SJSA1 (cell line): ENCODE measurements at places on chromosomes 11 and 22. TPM values are rescaled to one million over a fixed set of nuclear protein-coding genes. Genes with fewer than 3 reads are reported as not detected.

GRCh38 chr11:103682318-103683184, 353.9 kb upstream of the DDI1 start:
- no peaks in the 10 kb centered on the region for H3K4me1 ChIP-seq
- no peaks in the 10 kb centered on the region for H3K27me3 ChIP-seq
- no peaks in the 10 kb centered on the region for H3K36me3 ChIP-seq
- no peak overlapping the region for H3K27ac ChIP-seq

DNA sequence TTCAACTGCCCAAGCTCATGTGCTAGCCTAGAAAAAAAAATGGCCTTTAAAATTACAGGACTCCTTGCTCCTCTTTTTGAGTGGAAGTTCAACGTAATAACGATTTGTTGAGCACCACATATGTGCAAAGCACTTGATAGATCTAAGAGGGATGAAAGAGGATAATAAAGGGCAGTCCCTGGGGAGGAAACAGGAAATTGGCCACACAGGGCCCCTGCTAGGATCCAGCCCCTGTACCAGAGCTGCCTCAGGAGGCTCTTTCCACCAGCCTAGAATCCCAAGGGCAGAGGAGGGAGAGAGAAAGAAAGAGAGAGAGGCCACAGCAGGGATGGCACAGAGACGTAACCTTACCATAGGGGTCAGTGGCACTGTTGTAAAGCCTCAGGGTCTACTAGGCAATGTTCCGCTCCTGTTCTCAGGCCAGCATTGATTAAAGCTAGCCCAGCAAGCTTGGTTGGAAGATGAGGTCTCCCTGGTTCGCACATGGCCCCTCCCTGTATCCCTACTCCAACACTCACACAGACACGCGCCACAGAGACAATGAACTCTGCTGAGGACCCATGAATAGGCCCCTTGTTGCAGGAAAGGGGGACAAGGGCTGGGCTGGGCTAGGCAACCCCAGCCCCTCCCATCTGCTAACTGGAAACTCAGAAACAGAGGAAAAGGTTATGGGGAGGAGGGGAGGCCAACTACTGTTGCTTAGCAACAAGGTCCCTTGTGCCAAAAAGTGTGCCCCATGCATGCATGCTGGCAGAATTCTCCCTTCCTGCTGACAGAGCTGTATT, at the start of gene TMPRSS5:
TMPRSS5 (minus strand) TSS at position 438 of the 785 bp plus-strand sequence; CDS start at position 354, 84 bp downstream.
- H3K27me3 ChIP-seq: no peaks in the 10 kb centered on the region
- no peak within 1 kb of the TSS for H3K4me3 ChIP-seq
- H3K27ac ChIP-seq: no peak within 1 kb of the TSS

GRCh38 chr22:50704510-50705218, 32.0 kb downstream of the SHANK3 start:
- no peak overlapping the region for H3K27ac ChIP-seq
- H3K27me3 ChIP-seq: no peaks in the 10 kb centered on the region
- no peaks in the 10 kb centered on the region for H3K36me3 ChIP-seq
- DNase-seq: no peak

DNA sequence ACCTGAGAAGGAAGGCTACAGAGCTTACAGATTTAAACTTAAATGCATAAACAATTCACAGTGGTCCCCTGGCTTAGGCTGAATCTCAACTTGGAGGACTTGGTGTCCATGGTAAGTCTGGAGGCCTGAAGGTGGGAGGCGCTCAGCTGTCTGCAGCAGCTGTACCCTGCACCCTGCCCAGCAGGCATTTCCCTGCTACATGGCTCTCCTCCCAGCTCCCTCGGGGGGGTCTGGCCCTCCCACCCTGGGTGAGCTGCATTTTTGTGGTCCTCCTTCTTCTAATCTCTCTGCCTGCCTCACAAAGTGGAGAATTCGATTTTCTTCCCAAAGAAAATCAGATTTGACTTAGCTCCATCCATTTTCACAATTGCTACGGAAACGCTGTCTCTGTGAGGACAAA, 273.2 kb downstream of the KIRREL3 start:
- H3K4me1 ChIP-seq: peaks cover 6% of the 10 kb centered on the region
- H3K27me3 ChIP-seq: no peaks in the 10 kb centered on the region
- H3K4me3 ChIP-seq: no peak overlapping the region
- H3K36me3 ChIP-seq: no peaks in the 10 kb centered on the region

DNA sequence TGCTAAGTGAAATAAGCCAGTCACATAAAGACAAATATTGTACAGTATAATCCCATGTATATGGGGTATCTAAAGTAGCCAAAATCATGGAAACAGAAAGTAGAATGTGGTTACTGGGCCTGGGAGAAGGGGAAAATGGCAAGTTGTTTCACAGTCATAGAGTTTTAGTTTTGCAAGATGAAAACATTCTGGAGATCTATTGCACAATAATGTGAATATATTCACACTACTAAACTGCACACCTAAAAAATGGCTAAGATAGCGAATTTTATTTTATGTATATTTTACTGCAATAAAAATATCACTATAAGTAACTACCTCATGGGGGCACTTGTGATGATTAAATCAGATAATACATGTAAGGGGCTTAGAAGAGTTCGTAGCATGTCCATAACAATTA, 72.0 kb upstream of the ARHGAP32 start:
- H3K27ac ChIP-seq: no peak overlapping the region
- no peak overlapping the region for H3K4me3 ChIP-seq
- no peaks in the 10 kb centered on the region for H3K27me3 ChIP-seq
- no peak for DNase-seq
- no peaks in the 10 kb centered on the region for H3K36me3 ChIP-seq
- H3K4me1 ChIP-seq: no peaks in the 10 kb centered on the region

- peaks cover 72% of the 10 kb centered on the region for H3K36me3 ChIP-seq
- peak overlapping the region; percentile 60 for H3K27ac ChIP-seq
- no peaks in the 10 kb centered on the region for H3K27me3 ChIP-seq
- peaks cover 77% of the 10 kb centered on the region for H3K4me1 ChIP-seq
- DNase-seq: no peak
Observed at GRCh38 chr11:44305470-44306051, 4.4 kb downstream of the ALX4 start.

DNA sequence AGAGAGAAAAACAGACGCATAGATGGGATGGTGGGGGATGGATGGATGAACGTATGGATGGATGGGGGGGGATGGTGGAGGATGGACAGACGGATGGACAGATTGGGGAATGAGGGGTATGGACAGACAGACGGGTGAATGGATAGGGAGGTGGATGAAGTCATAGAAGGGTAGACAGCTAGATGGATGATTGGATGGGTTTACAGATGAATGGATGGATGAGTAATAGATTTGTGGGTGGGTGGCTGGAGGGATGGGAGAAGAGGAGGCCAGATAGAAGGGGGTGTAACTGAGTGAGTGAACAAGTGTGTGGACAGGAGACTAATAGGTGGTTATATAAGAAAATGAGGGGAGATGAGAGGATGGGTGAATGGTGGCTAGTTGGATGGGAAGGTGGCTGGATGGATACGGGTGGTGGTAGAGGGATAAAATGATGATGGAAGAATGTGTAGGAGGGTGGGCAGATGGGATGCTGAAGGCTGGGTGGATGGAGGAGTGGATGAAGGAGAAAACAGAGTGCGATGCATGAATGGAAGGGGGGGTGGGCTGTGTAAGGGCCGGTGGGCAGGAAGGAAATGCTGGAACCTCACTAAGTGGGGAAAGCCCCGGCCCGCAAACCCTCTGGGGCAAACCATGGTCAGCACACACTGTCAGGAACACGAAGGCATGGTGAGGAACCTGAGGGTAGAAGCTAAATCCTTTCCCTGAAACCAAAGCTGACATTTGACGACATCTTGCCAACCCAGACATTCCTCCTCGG, 21.6 kb downstream of the ARVCF start:
- peaks cover 8% of the 10 kb centered on the region for H3K4me1 ChIP-seq
- H3K36me3 ChIP-seq: no peaks in the 10 kb centered on the region
- H3K4me3 ChIP-seq: no peak overlapping the region

DNA sequence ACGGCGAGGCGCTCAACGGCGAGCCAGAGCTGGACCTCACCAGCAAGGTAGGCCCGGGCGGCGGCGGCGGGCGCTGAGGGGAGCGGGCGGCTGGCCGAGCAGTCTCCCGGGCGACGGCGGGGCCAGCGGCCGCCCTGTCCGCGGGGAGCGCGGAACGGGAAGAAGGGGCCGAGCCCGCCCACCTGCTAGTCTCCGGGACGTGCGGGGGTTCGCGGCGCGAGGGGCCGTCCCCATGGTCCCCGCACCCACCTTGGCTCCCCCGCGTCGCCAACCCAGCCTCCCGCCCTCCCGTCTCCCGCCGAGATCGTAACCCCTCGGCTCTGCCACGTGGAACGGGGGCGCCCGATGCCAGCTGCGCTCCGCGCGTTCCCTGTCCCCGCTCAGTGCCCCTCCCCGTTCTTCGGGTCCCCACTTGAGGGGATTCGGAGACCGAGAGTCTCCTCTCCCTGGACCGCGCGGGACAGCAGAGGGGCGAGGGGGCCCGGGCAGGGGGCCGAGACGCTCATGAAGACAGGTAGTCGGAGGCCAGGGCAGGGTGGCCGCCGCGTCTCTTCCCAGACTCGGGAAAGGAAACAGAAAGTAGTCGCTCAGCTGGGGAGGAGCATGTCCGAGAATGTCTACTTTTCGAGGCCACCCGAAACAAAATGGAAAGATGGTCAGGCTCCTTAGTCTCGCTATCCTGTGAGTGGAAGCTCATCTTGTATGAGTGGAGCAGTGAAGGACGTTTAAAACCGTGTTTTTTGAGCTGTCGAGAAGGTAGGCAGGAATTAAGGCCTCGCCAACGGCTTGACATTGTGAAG, 557 bp downstream of the GTPBP1 start:
- H3K36me3 ChIP-seq: peaks cover 30% of the 10 kb centered on the region
- H3K27me3 ChIP-seq: no peaks in the 10 kb centered on the region
- peak overlapping the region; percentile 90 for H3K4me3 ChIP-seq
- H3K27ac ChIP-seq: peak overlapping the region; percentile 75
- DNase-seq: no peak

GRCh38 chr11:125168918-125169456, 4.4 kb downstream of the PKNOX2 start:
- no peaks in the 10 kb centered on the region for H3K4me1 ChIP-seq
- no peak for DNase-seq
- no peaks in the 10 kb centered on the region for H3K36me3 ChIP-seq
- no peak overlapping the region for H3K27ac ChIP-seq
- no peak overlapping the region for H3K4me3 ChIP-seq

- H3K27ac ChIP-seq: no peak overlapping the region
- DNase-seq: no peak
- no peak overlapping the region for H3K4me3 ChIP-seq
- H3K4me1 ChIP-seq: no peaks in the 10 kb centered on the region
Observed at GRCh38 chr11:37465221-37465620, 867.2 kb upstream of the RAG2 start.

Gene GAL
- not detected in 2 replicates for total RNA-seq

Gene ANO3
- not detected in 2 replicates for total RNA-seq

Gene ST14
- total RNA-seq: not detected in 2 replicates

Gene RFPL2
- total RNA-seq: not detected in 2 replicates

Gene TMPRSS13
- total RNA-seq: not detected in 2 replicates

Gene CCDC34
- total RNA-seq: 23.6 and 26.9 TPM in 2 replicates
